Heart right ventricle (tissue), 16 donors: ENCODE measurements at places on chromosomes 6 and 20. TPM values are rescaled to one million over a fixed set of nuclear protein-coding genes. Genes with fewer than 3 reads are reported as not detected.

DNA sequence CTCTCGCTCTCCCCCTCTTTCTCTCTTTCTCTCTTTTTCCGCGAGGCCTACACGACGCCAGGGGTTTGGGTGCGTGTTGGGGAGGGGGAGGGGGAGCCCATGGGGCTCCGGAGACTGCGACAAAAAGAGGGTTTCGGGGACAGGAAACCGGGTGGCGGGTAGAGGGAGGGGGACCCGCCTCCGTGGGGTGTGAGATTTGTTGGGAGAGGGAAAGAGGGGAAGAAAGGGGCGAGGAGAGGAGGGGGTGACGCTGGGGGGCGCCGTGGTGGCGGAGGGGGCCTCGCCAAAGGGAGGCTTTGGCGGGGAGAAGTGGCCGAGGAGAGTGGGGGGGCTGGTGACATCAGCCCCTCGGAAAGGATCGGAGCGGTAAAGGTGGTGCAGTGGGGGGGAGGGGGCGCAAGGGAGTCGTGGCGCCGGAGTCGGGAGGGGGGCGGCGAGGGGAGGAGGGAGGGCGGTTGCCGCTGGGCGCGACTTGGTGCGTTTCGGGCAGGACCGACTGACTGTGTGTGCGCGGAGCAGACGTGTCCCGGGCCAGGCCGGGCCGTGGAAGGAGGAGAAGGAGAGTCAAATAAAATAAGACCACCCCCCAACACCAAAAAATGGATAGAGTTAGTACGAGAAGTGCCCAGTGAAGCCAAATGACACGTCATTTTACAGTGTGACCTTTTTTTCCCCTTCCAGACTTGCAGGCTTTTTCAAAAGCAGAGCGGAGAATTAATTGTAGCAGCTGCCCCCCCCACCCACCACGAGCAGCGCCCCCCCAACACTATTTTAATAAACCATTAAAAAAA lies 39.8 kb downstream of the GNAS start:
- DNase-seq, result peak; percentile 86

DNA sequence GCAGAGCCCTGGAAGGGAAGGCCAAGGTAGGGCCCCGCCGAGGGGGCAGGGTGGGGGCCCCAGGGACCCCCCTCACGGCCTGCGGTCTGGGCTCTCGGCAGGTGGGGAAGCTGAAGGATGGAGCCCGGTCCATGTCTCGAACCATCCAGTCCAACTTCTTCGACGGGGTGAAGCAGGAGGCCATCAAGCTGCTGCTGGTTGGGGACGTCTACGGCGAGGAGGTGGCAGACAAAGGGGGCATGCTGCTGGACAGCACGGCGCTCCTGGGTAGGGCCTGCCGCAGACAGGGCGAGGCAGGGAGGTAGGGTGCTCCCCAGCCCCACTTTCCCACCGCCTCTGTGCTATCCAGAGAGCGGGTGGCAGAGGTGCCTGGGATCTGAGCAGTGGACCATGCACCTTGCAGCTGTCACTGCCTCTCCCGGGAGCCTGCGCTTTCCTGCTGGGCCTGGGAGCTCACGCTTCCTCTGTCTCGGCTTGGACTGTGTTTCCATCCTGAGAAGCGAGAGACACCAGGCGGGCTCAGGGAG lies 83.1 kb downstream of the SYNJ2 start:
- no peak for DNase-seq

GRCh38 chr20:41072190-41072863 lies 43.7 kb downstream of the TOP1 start:
- no peak for DNase-seq

DNA sequence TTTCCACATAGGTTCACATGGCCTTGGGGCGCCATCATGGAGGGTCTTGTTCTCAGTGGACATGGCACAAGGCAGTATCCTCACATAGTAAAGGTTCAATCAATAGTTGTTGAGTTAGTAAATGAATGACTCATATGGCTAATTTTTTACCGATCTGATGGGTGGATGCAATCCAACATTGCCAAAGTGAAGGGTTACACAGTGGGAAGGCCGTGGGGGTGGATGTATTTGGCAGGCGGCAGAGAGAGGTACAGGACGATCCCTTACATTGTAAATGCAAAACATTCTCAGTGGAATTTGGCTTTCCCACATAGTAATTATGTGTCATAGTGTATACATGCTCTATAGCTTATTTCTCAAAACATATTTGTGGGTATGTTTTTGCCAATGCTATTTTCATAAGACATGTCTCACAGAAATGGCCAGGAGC lies 21.0 kb upstream of the PDE7B start:
- DNase-seq, result no peak

GRCh38 chr6:94350833-94351232 lies 931.5 kb upstream of the EPHA7 start:
- no peak for DNase-seq

- peak; percentile 33 for DNase-seq
These were observed 80.2 kb downstream of the CARMIL1 start for GRCh38 chr6:25359191-25359861.

DNA sequence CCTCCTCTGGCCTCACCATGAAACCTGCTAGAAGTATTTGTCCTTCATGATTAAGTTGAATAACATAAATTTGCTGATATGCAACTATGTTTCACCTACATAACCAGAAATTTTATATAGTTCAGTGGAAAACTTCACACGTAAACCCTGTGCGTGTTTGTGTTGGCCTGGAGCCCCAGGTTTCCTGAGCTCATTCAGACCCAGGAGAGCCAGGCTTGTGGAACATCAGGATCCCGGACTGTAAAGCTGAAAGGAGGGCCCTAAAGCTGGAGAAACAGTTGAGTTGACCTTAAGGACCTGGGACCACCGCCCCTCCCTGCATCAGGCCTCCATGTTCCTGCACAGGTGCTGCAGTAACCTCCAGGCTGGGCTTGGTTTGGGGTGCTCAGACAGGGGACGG lies 3.1 kb upstream of the SPATS1 start:
- no peak for DNase-seq

Gene FAM209B
- 0.62 TPM for polyA plus RNA-seq

Gene TBXT
- not detected for polyA plus RNA-seq
